ENCODE measurements at places on chromosomes 11 and 22. TPM values are rescaled to one million over a fixed set of nuclear protein-coding genes. Genes with fewer than 3 reads are reported as not detected.

Gene ADAMTS8
- total RNA-seq = 7.5 TPM

Gene TCP11L1
- 72.5 TPM for total RNA-seq

Gene SYNGR1
- total RNA-seq = 235 TPM

Gene TOLLIP
- 288 TPM for total RNA-seq

Gene MAPK8IP1
- total RNA-seq = 236 TPM

Gene RIN1
- 23.5 TPM for total RNA-seq

Gene MMP3
- total RNA-seq = not detected
